ENCODE measurements at places on chromosomes 4 and X. TPM values are rescaled to one million over a fixed set of nuclear protein-coding genes. Genes with fewer than 3 reads are reported as not detected.
A peak's percentile ranks its signal among the peaks of the same experiment; 100 is the strongest.

The SHOX gene
- total RNA-seq = not detected

The CT45A10 gene
- total RNA-seq = not detected

The RBM47 gene
- total RNA-seq = 143 TPM

The FGD1 gene
- 5.4 TPM for total RNA-seq

The PUDP gene
- 42.2 TPM for total RNA-seq

The VSIG4 gene
- total RNA-seq = 61.5 TPM

The CTAG2 gene
- total RNA-seq = not detected

The IL1RAPL1 gene
- total RNA-seq = 0.29 TPM

The GLRA2 gene
- total RNA-seq = not detected

The ATP2B3 gene
- not detected for total RNA-seq

DNA sequence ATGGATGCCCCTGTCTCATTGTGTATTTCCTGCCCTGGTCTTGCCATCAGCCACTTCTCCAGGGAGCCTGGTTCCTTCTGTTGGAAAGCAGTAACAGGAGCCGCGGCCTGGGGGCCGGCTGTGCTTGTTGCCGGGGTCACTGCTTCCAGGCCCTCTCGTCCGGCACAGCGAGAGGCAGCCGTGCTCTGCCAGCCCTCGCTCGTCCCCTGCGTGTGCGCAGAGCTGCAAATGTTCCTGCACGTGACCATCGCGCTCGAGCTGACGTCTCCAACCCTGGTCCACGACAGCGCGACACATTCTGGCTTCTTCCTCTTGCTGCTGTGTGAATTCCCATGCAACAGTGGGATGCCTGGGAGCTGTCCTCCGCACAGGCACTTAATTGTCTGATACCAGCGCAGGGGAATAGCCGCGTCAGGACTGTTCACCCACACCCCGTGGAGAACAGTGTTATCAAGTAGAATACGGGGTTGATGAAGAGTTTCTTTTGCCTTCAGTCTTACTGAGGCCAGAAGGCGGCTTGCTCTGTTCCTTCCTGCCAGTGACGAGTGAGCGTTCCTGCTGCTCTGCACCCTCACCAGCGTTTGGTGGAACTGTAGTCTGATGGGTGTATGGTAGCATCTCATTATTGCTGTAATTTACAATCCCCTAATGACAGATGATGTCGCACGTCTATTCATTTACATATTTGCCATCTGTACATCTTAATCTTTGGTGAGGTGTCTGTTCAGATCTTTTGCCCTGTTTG lies 12.3 kb downstream of the PDE6B start:
- DNase-seq = no peak

- DNase-seq = no peak
These were observed 22.3 kb upstream of the AASDH start for GRCh38 chr4:56409511-56410090.

DNA sequence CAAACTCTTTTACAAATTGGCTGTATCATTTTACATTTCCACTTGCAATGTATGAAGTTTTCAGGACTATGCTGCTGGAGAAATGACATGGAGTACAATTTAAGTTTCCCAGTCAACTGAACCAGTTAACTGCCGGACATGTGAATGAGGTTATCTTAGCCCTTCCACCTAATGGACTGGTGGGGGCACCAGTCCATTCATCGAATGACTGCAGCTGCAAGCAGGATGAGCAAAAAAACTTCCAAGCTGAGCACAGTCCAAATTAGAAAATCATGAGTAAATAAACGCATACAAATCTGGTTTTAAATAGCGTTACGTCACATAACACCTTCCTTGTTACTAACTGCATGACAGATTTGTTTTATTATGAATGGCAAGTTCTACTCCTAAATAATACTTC lies 1131.5 kb downstream of the PCDH18 start:
- no peak for DNase-seq

- DNase-seq = no peak
These were observed 8.4 kb downstream of the SCD5 start for GRCh38 chr4:82790060-82790660.

DNA sequence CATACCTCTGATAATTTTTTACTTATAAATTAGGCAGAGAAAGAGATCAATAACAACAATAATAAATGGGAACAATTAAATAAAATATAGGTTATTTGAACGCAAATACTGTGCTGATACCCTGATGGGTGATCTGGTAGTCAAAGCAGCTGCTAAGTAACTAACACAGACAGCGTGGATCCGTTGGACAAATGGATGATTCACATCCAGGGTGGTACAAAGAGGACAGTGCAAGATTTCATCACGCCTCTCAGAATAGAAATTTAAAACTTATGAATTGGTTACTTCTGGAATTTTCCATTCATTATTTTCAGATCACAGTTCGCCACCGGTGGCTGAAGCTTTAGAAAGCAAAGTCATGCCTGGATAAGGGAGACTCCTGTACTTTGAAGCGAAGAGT lies 1066.0 kb upstream of the ADGRL3 start:
- DNase-seq = no peak

DNA sequence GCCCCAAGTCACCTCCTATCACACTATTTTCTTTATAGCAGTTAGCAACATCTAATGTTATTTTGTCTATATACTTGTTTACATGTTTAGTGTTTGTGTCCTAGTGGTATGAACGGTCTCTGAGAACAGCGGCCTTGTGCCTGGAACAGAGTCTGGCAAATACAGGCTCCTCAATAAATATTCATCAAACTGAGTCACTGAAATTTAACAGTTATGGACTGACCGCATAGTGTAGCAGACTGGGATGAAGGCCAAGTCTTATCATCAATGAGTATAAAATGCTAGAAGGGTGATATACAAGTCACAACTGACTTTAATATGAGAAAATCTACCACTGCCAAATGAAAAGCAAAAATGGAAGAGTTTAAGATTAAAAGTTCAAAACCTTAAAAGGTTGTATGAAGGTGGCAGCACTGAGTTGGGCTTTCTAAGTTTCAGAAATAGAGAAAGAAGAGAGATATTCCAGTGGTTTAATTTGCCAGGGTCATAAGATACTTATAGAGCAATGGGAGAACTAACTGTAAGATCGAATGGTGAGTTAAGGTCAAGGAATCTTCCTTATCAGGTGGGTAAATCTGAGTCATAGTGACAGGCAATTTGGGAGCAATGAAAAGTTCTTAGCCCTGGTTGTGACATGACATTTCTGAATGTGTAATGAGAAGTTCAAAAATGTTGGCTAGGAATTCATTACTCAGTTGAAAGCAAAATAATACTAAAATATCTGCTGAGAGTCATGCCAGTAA lies 34.9 kb downstream of the ELOVL6 start:
- DNase-seq = no peak

- DNase-seq = no peak
These were observed 582.8 kb upstream of the CPEB2 start for GRCh38 chr4:14419516-14419915.

DNA sequence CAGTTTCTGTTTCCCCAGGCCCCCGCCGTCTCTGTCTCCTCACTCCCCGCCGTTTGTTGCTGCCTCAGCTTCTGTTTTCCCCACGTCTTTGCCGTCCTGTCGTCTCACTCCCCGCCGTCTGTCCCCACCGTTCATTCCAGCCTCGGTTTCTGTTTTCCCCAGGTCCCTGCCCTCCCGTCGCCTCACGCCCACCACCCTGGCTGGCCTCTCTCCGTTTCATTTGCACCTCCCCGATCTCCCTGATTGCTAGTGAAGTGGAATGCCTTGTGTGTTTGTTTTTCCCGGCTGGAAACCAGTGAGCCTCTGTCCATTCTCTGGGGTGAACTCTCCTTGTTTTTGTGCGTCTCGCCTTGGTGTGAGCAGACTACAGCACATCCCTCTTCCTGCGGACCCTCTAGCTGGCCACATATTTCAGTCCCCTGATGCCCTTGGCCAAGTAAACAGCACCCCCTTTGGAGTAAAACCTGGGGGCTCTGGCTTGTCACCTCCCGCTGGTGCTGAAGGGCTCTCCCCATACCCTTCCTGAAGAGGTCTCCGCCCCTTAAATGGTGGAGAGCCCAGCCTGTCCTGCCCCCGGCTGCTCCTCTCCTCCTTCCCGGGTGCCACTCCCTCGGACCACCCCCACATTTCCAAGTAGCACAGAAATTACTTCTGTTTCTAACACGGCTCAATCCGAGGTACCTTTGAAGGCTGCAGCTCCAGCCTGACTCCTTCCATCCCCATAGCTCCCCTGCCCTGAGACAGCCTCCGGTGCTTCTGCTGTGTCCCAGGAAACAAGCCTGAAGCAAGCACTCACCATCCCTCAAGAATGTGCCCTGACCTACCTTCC lies 13.2 kb downstream of the TMEM175 start:
- no peak for DNase-seq

GRCh38 chrX:56248492-56248891 lies 16.3 kb downstream of the KLF8 start:
- peak; percentile 34 for DNase-seq

GRCh38 chr4:187436251-187436650 lies 559.3 kb upstream of the ZFP42 start:
- no peak for DNase-seq

GRCh38 chr4:109365939-109366338 lies 63.5 kb upstream of the COL25A1 start:
- no peak for DNase-seq

DNA sequence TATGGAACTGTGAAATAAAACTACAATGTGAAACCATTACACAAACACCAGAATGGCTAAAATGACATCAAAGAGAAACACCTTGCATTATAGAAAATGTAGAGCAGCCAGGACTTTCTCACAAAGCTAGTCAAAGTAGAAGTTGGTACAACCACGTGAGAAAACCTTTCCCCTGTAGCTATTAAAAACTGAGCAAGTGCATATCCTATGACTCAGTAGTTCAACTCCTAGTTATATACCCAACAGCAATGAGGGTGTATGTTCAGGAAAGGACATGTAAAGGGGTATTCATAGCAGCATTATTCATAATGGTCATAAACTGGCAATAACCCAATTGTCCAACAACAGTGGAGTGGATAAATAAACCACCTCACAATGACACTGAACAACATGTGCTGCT lies 177.5 kb upstream of the NUDT10 start:
- no peak for DNase-seq

- DNase-seq = no peak
These were observed 22.9 kb downstream of the SHISA3 start for GRCh38 chr4:42420140-42420539.

DNA sequence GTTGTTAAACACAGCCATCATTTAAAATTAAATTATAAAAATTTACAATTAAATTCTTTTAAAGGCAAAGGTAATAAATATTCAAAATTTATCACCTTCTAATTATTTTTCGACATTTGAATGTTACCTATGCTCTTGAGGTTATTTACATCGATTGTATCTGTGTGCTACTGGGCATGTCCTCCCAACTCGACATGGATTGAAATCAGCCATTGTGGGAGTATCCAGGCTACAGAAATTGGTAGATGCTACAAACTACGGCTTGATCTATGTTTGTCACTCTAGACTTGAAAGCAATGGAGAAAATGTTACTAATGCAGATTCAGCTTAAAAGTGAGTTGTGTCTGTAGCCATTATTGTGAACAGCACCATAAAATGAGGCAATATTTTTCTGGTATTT lies 2.5 kb upstream of the VBP1 start:
- DNase-seq = no peak

GRCh38 chr4:82352825-82353366 lies 20.9 kb downstream of the HNRNPD start:
- DNase-seq = no peak

DNA sequence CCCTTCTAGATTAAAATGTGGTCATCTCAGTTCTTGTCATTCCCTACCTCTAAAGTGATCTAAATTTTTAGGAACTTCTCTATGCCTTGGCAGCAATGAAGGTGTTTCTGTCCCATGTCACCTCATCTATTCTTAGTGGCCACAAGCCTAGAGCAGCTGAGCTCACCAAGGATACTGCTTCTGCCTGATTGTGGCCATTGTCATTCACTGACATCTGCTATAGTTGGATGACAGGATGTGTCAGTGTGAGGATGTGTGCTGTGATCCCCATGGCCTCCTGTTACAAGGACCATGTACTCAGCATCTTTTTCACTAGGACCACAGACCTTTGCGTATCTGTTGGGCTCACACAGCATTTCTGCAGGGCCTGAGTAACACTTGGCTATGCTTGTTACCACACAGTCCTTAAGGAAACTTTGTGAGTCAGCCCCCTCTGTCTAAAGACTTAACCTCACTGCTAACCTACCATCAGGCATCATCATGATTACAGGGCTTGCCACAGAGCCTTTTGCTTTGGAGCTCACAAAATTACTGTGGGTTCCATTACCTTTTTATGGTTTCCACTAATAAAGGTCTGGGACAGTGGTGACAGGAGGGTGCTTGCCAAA lies 421.0 kb downstream of the ADAM29 start:
- DNase-seq = no peak

GRCh38 chr4:154457471-154457870 lies 34.1 kb downstream of the DCHS2 start:
- no peak for DNase-seq

GRCh38 chr4:183284258-183284785 lies 35.8 kb downstream of the CLDN22 start:
- DNase-seq = no peak

GRCh38 chrX:24332878-24333277 lies 19.0 kb upstream of the SUPT20HL2 start:
- no peak for DNase-seq

DNA sequence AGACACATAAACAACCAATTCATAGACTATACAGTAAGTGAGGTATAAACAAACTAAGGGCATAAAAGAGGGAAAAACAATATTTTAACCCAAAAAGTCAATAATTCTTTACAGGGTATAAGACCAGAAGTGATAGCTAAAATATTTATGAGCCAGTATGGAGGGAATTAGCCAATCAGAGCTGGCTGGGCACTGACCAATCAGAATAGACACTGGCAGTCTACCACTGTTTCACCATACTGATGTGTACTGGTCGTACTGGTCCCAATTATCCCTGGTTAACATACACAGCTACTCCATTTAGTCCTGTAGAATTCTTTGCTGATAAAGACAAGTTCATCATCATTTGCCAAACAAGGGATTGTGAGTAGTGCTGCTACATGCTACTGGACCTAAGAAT lies 9.8 kb upstream of the SLC9B1 start:
- no peak for DNase-seq

GRCh38 chr4:51923343-51923742 lies 80.4 kb downstream of the DCUN1D4 start:
- DNase-seq = no peak

GRCh38 chrX:99938464-99938863 lies 471.6 kb downstream of the PCDH19 start:
- no peak for DNase-seq

DNA sequence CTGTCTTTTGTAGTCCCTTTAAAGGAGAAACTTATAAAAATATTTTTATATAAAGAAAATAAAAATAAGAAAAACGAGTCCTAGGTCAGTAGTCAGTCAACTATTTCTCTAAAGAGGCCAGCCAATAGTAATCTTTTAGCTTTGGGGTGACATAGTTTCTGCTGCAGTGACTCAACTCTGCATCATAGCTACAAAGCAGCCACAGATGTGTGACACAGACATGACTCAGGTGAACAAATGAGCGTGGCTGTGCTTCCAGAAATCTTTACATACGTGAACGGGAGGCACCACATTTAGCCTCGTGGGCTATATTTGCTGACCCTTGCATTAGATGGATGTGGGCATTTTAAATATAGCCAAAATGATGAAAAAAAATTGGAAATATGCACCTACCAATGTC lies 1862.5 kb upstream of the TENM3 start:
- no peak for DNase-seq

GRCh38 chrX:112761242-112762207 lies 79.1 kb downstream of the AMOT start:
- no peak for DNase-seq

All from mucosa of gallbladder (tissue), 1 donor.